GM12865 (cell line): ENCODE measurements at places on chromosomes 3 and 15.

DNA sequence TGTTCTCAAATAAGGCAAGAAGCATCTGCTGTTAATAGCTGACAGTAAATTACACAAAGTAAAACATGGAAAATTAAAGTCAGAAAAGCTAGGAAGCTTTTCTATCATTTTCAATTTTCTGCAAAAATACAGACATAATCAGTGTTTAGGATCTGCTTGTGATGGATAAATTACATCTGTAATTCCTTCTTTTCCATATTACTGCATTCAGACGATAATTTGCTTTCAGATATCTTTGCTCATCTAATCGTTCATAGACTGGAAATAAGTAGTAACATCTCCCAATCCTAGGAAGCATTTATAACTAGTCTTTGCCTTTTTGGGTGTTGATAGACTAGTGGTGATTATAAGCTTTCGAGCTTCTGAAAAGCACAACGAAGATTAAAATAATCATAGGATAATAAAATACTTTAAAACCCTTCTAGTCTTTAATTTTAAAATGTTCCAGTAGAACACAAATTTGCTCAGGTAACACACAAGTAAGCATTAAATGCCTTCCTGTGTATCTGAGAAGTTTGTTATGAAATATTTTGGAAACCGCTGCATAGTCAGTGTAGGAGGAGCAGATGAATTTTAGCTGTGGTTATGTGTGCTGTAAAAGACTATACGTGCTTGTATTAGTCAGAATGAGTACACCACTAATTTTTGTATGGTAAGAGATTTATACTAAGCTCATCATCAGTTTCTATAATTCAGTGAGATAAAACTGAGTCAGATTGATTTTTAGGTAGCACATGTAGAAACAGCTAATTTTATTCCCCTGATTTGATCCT is 41.0 kb downstream of the MBNL1 start:
- no peak for DNase-seq

GRCh38 chr15:99125061-99125891 is 20.4 kb downstream of the SYNM start:
- no peak for DNase-seq

- DNase-seq: peak; percentile 44
Observed at GRCh38 chr3:50525987-50526386, 22.6 kb upstream of the CACNA2D2 start.

DNA sequence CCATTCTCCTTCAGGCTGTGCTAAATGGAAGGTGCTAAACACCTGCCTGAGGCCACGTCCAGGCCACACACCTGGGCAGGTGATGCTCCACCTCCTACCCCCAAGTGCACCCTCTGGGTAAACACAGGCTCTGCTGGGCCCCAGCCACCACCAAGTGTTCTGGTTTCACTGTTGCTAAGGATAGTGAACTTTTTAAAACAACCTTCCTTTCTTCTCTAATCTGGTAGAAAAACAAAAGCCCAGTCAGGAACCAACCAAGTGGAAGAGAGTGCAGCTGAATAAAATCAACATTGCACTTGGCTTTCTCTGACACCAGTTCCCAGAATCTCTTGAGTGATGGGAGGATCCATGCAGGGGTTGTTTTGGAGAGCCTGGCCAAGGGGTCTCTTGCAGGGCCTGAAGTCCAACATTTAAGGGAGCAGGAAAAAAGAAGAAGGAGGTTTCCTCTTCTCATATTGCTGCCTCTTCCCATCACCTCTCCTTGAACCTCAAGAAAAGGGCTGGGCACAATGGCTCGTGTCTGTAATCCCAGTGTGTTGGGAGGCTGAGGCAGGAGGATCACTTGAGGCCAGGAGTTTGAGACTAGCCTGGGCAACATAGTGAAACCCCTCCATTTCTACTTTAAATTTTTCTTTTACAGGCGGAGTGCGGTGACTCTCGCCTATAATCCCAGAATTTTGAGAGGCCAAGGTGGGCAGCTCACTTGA is 26.2 kb upstream of the ATP13A3 start:
- DNase-seq: no peak

DNA sequence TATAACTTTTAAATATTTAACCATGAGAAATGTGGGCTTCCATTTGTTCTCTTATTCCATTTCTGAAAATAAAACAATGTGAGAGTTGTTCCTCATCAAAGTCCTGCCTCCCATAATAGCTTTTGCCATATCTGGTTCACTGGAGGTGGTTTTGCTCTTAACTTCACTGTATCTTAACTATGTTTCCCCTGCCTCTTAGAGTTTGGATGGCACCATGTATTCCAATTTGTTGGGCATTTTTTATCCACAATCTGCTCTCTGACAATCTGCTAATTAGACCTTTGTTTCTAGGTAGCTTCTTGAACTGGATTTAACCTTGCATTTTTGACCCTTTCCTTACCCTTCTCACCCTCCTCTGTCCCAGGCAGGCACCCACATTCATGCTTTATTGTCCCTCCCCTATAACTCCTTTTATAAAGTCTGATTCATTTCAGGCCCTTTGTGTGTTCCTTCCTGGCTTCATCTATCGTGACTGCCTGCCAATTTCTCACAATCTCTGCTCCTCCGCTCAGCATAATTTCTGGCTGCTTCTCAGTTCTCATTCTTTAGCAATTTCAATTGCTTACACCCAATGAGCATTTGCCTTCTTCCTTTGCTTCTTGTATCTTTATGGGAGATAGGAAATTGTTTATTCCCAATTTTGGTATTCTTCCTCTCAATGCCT is 144.2 kb upstream of the ARHGEF26 start:
- no peak for DNase-seq

DNA sequence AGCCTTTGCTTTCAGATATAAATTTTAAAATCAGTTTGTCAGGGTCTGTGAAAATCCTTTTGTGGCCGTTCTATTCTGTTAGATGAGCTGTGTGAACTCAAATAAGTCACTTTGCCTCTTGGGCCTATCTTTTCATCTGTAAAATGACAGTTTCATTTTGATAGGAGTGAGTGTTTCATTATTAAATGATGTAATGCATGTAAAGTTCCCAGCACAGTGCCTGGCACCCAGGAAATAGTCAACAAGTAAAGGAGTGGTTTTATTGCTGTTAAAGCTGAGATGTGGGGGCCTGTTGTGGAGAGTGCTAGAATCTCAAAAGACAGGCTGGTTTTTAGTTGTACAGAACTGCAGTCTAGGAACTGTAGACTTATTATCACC is 394.5 kb upstream of the CFAP20DC start:
- DNase-seq: peak; percentile 72

DNA sequence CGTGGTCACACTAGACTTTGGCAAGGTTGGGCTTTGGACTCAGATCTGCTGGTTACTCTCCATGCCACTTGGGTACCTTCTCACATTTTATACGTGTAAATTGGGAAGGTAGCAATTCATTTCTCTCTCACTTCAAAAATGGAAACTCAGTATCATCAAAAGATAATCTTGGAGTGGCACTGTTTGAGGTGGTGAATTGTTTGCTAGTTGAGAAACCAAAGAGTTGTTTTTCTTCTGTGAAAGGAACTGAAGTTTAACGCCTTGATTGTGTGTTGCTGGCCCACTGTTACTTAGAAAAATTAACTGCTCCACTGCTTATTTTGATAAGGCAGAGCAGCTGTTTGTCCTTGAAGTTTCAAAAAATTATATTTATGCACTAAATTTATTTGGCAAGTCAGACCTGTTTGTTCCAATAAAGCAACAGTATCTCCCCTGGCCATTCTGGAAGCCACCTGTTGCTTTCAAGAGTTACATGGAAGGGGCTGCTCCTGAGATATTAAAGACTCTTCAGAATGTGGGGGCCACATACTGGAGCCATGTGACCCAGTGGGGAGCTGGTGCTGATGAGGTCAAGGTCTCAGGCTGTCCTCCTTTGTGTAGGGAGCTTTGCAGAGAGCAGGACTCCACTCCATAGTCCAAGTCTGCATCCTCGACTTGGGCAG is 16.2 kb downstream of the PLCL2 start:
- DNase-seq: no peak

DNA sequence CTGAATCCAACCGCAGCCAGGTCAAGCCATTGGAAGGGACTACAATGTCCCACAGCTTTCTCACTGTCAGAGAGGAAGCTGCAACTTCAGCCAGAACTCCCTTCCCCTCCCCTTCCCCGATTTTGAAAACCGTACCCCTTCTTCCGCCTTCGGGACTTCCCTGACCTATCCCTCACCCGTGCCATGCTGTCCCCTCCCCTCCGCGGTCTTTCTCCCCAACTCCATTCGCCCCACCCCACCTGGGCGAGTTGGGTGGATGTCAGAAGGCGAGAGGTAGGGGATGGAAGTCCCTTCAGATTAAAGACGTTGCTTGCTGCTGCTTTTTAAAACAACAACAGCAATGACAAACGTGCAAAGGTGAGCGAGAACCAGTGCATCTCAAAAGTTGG is 723 bp downstream of the CPNE4 start:
- no peak for DNase-seq

DNA sequence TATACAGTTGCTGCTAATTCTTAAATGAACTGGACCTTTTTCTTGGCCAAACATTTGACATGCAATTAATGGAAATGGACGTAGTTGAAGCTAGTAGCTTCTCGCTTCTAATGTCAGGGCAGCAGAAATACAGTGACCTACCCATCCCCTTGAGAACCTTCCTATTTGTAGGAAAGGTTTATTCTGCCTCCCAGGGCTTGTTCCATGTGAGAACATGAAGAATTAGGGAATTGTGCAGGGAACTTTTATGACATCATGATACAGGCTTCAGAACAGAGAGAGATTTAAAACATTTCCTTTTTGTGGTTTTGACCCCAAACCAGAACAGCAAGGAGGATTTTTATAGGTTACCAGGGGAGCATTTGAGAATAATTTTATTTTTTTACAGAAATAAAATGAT is 406.6 kb upstream of the PPP2R3A start:
- no peak for DNase-seq

- DNase-seq: no peak
Observed at GRCh38 chr3:158403013-158403412, 168.0 kb upstream of the MLF1 start.

DNA sequence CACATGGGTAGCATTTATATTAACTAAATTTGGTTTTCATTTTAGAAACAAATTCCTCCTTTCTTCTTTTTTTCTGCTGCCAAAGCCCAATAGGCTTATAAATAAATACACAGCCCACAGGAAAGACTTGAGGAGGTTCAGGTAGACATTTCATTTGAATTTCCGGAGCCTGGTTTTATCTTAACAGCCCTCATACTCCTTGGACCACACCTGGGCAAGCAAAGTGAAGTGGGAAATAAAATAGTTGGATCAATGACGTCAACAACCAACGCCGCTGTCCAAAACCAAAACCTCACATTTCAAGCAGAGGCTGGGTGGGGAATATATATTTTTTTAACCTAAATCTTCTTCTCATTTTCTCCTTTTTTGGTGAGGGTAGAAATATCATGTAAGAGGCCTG is 53.2 kb downstream of the RFTN1 start:
- no peak for DNase-seq

- DNase-seq: no peak
Observed at GRCh38 chr3:182104881-182105280, 393.2 kb downstream of the SOX2 start.

DNA sequence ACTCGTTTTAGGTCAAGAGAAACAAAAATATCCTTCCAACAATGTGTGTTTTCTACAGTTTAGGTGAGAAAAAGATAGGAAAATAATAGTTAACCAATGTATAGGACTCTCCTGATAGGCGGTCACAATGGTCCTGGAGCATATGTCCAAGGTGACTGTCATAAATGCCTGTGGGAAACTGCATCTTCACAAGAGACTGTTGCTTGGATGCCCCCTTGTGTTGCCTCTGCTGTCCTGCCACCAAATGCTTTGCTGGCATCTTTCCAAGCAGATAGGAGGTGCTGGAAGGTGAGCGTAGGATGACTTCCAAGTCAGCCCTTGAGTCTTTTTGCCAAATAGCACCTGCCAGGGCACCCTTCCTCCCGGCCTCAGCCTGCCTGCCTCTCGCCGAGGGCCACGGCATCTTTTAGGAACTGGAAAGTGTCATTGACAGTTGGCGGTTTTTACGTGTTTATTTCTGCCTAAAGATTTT is 24.1 kb upstream of the SACM1L start:
- peak; percentile 77 for DNase-seq

DNA sequence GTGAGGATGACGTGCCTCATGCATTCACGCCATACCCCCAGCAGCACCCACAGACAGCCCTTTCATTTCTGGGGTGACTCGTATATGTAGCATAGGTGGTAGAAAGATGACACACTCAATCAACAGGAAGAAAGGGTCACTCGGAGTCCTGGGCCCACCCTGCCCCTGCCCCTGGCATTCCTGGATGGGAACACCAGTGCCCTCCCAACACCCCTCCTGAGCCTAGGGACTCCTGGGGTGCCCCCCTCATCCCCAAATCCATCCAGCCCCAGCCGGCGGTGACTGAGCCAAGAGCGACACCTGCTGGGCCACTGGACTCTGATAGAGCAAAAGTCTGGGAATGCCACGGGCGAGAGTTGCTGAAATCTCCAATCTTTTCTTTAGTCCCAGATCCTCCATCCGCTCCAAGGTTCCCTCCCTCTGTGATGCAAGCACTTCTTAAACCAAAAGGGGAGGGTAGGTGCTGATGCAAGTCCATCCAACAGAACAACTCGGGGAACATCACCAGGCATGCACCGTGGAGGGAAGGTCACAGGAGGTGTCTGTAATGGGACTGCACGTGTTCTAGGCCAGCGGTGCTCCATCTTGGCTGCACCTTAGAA is 31.1 kb downstream of the ACAN start:
- DNase-seq: peak; percentile 12

DNA sequence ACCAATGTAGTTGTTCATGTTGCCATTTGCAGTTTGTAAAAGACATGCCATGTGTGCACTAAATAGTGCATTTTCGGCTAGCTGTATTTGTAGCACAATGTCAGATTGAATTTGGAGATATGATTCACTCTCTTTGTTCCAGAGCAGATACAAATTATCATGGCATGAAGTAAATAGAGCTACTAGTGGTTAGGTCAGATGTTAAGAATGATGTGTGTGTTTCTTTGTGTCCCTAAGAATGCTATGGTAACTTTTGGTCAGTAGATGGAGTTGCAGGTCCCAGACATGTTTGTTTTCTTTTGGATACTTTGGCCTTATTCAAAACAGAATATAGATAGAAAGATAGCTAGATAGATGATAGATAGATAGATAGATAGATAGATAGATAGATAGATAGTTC is 595.8 kb downstream of the NLGN1 start:
- peak; percentile 9 for DNase-seq

DNA sequence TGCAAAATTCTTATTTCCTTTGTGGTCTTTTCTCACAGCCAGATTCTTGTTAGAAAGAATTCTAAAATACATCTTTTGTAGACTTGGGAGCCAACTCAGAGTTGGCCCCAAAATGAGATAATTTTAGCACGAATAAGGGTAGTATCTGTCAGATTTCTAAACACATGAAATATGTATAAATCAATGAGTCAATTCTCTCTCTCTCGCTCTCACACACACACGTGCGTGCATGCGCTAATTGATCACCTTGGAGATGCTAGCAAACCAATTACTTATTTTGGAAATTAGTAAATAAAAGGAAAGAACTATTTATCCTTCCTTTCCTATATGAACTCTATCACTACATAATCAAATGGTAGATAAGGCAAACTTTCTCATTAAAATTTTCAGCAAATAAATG is 32.9 kb upstream of the PIK3R4 start:
- peak; percentile 27 for DNase-seq
